ENCODE measurements at places on chromosomes 11 and 22.

- peak; percentile 43 for DNase-seq
Measured at GRCh38 chr22:39353346-39353745, 3.6 kb downstream of the SYNGR1 start.

DNA sequence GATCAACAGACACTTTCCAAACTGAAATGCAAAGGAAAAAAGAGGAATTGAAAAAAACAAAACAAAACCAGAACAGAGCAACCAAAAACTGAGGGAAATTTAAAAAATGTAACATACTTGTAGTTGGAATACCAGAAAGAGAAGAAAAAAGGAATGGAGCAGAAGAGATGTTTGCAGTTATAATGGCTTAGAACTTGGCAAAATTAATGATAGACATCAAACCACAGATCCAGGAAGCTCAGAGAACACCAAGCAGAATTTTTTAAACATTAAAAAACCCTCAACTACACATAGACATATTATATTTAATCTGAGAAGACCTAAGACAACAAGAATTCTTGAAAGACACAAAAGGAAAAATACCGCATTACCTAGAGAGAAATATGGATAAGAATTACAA, 46.1 kb downstream of the ASCL2 start:
- DNase-seq, result no peak

DNA sequence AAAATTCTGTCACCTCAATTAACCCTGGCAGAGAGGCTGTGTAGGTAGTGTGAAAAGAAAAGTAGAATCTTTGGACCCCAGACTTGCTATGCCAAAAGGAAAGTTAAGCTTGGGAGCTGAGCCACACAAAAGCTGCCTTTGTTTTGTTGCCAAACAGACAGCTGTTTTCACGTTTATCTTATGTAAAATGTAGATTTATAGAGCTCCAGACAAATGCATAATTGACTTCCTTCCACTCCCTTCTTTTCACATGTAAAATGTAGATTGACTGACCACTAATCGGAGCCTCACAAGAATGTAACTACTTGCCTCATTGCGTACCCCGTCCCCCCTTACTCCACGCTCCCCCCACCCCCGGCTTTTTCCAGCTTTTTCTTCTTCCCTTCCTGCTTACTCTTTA, 2302.2 kb upstream of the RAG2 start:
- no peak for DNase-seq

DNA sequence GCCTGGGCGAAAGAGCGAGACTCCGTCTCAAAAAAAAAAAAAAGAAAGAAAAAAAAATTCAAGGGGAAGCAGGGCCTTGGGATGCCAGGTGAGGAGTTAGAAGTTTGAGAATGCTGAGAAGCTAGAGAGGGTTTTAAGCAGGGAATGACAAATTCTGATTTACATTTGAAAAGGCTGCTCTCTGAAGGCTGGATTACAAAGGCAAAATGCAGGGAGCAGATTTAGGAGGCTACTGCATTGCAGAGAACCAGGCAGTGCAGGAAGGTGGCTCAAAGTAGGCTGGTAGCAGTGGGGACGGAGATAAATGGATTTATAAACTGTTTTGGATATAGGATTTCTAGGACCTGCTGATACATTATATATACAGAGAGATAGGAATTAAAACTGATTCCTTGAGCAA, 66.6 kb downstream of the KCNC1 start:
- DNase-seq, result no peak

- peak; percentile 62 for DNase-seq
Measured at GRCh38 chr11:3642071-3642951, 519 bp upstream of the ART5 start.

- DNase-seq, result no peak
Measured at GRCh38 chr22:29629903-29630516, 26.6 kb downstream of the NF2 start.

DNA sequence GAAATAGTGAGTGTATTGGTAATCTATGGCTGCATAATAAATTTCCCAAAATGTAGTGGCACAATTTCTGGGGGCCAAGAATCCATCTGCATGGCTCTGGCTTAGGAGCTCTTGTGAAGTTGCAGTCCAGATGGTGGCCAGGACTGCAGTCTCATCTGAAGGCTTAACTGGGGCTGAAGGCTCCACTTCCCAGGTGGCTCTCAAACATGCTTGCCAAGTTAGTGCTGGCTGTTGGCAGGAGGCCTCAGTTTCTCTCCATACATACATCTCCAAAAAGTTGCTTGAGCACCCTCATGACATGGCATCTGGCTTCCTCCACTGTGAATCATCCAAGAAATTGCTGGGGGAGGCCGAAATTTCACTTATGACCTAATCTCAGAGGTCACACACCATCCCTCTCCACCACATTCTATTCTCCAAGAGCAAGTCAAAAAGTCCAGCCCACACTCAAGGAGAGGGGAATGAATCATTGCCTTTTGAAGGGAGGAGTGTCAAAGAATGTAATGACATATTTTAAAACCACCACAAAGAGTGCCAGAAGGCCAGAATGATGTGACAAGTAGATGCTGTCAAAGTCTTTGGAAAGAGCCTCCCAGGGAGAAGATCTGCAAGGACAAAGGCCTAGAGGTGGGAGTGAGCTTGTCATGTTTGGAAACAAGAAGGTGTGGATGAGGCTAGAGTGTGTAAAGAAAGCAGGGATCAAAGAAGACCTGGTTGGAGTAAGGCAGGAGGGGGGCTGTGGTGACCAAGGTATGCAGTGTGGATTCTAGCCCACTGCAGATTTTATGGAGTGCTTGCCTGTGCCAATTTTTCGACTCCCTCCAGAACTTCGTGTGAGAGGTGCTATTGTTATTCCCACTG, 566.2 kb downstream of the MIAT start:
- peak; percentile 99 for DNase-seq

DNA sequence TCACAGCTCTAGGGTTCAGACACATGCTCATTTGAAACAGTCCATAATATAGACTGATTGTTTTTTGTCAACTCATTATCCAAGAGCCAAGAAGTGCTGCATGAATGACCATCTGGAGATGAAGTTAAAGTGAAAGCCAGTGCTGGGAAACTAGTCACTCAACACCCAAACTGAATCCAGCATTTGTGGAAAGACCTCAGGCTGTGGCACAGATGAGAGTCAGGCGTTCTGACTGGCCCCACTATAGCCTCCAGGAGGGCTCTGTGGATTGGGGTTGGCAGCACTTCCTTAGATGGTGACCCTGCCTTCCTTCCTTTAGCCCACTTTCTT, 2.1 kb downstream of the FEZ1 start:
- DNase-seq, result peak; percentile 28

DNA sequence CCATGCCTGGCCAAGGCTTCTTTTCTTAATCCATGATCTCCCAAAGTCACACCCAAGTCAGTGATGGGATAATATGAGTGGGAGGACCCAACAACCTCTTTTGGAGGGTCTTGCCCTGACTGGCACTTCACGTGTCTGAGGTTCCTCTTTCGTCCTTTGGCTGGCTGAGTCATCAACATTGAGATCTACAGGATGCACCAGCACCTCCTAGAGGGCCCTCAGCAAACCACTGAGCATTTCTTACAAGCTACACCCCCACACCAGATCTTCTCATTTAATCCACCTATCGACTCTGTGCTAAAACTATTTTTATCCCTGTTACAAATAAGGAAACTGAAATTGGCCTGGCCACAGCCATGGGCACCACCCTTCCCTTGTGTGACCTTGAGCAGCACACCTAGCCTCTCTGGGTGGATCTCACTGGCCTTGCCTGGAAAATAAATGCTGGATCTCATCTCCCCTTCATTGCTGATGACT, 63.4 kb downstream of the FLI1 start:
- DNase-seq, result peak; percentile 66

GRCh38 chr11:12975195-12975594, 33.9 kb upstream of the RASSF10 start:
- DNase-seq, result no peak

GRCh38 chr11:40302669-40303068, 1156.8 kb downstream of the LRRC4C start:
- no peak for DNase-seq
